ENCODE measurements at places on chromosomes 3 and 15. TPM values are rescaled to one million over a fixed set of nuclear protein-coding genes. Genes with fewer than 3 reads are reported as not detected.

GRCh38 chr3:52299879-52300611 is 12.4 kb downstream of the GLYCTK start:
- no peak for DNase-seq

The PLA2G4D gene
- polyA plus RNA-seq, result not detected

The THSD4 gene
- 35.6 TPM for polyA plus RNA-seq

DNA sequence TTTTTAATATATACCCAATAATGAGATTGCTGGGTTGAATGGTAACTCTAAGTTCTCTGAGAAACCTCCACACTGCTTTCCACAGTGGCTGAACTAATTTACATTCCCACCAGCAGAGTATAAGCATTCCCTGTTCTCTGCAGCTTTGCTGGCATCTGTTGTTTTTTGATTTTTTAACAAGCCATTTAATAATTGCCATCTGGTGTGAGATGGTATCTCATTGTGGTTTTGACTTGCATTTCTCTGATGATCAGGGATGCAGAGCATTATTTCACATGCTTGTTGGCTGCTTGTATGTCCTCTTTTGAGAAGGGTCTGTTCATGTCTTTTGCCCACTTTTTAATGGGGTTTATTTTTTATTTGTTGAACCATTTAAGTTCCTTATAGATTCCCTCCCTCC is 75.0 kb upstream of the EPHB3 start:
- DNase-seq, result no peak

DNA sequence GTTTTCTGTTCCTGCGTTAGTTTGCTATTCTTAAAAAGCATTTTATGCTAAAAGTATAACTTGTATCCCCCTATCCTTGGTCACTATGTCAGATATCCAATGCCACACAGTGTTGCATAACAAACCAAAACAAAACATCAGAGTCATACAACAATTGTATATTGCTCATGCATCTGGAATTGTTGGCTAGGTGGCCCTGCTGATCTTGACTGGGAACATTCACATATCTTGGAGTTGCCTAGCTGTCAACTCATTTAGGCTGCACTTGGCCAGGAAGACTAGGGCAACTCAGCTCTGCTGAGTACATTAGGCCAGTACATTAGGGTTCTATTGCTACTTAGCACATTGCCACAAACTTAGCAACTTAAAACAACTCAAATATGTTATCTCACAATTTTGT is 706.5 kb upstream of the UBE2E2 start:
- no peak for DNase-seq

- DNase-seq, result no peak
These were observed 72.5 kb downstream of the SPRED1 start for GRCh38 chr15:38324939-38325647.

The PRTG gene
- 3.8 TPM for polyA plus RNA-seq
